ENCODE measurements at places on chromosomes 7 and 10.
A peak's percentile ranks its signal among the peaks of the same experiment; 100 is the strongest.

GRCh38 chr7:35359423-35359822 lies 105.5 kb upstream of the TBX20 start:
- DNase-seq: no peak

GRCh38 chr7:12570168-12570533 lies 369 bp upstream of the SCIN start:
- peak; percentile 55 for DNase-seq

DNA sequence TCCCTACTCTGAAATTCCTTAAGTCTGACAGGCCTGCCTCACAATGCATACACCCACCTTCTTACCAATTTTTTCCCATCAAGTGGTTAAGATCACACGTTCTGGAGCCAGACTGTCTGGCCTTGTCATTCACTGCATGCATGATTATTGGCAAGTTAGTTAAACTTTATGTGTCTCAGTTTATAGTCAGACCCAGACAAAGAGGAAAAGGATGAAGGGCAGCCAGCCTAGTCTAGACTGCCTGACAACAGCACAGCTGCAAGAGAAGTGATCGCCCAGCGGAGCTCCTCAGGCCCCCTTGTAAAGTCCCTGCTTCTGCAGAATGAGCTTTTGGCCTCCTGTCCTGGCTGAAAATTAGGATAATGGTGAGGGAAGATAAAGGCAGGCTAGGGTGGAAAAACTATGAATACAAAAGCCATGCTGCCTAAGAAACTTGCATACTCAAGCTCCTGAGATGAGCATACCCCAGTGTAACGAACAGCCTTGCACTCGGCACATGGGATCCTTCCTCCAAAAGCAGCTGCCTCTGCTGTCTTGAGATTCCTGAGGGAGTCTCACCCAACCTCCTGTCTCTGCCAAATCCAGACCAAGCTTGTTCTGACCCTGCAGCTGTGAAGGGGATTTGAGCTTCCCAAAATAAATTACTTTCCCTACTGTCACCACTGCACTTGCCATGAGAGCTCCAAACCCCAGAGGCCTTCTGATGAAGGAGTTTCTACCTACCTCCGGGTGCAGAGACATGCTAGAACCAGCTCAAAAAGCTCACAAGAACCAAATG lies 26.7 kb upstream of the MRLN start:
- DNase-seq: no peak

- no peak for DNase-seq
These were observed 34.6 kb downstream of the RBM28 start for GRCh38 chr7:128309124-128309523.

- DNase-seq: no peak
These were observed 659 bp downstream of the FIGNL1 start for GRCh38 chr7:50449501-50449880.

GRCh38 chr7:74013539-74014272 lies 14.3 kb upstream of the ELN start:
- no peak for DNase-seq

All from DMS153 (cell line).